ENCODE measurements at places on chromosomes 16 and 17.
A peak's percentile ranks its signal among the peaks of the same experiment; 100 is the strongest.

DNA sequence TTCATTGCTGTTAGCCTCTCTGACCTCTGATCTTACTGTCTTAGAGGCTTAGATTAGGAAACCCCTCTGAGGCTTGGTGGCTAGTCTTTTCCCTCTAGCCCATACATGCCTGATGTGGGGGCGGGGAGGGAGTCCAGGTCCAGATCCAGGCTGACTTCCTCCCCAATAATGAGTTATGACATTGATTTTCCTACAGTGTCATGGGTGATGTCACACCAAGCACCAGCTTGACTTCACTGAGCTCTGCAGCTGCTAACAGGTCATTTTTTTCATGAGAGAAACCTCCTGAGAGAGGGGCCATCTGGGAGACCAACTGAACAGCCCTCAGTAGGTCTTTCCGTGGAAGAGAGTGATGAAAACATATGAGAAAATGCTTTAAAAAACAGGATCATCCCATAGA lies 180.2 kb upstream of the N4BP1 start:
- DNase-seq = no peak

DNA sequence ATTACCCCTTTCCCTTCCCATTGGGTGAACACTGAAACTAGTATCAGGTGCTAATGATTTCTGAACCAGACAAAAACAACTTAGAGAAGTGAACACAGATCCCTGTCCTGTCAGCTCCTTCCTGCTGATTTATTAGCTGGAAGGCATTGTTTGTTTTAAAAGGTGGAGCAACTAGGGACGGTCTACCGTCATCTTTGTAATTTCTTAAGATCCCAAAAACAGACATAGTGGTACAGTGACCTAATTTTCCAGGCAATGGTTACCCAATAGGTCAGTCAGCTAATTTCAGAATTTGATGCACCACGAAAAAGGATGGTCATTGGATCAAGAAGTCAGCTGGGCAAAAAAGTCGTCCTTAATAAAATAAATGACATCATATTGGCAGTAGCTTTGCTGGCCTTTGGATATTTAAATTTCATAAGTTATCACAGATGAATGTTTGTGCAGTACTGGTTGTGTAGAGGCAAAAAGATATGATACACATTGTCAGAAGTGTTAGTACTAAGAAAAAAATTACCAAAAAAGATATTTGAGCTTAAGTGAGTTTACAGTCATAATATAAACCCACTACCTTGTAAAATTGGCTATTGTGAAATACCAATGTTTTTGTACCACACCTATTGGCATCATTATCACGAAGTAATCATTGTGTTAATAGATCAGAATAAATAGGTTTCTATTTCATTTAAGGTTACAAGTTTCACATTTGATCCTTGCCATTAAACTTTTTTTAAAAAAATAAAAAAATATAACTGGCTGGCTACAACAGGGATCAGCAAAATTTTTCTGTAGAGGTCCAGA lies 27.2 kb upstream of the KCNJ16 start:
- no peak for DNase-seq

- DNase-seq = peak; percentile 78
Measured at GRCh38 chr17:2244545-2245525, 58.8 kb downstream of the SMG6 start.

DNA sequence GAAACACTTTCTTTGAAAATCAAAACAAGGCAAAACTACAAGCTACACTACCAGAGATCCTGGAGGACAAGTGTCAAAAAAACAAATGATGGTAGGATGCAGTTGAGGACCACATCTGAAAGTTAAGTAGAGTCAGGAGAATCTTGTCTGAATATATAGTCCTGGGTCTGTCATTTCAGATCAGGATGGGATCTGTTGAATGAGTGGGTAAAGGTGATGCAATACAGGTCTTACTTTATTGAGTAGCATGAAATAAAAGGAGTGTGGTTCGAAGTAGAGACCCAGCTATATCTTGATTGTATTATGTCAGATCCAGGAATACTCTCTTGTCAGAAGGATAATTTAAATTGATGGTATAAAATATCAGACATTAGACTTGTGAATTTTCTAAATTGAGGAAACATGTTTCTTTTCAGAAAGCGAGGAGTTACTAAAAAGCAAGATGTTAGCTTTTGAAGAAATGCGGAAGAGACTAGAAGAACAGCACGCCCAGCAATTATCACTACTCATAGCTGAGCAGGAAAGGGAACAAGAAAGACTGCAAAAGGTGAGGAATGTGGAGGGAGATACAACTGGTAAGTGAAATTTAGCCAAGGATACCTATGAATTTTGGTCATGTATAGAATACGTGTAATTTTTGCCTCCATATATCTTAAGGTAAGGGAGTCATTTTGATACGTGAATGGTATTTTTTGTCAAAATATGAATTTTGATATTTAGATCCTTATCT lies 15.1 kb upstream of the VPS35L start:
- DNase-seq = no peak

DNA sequence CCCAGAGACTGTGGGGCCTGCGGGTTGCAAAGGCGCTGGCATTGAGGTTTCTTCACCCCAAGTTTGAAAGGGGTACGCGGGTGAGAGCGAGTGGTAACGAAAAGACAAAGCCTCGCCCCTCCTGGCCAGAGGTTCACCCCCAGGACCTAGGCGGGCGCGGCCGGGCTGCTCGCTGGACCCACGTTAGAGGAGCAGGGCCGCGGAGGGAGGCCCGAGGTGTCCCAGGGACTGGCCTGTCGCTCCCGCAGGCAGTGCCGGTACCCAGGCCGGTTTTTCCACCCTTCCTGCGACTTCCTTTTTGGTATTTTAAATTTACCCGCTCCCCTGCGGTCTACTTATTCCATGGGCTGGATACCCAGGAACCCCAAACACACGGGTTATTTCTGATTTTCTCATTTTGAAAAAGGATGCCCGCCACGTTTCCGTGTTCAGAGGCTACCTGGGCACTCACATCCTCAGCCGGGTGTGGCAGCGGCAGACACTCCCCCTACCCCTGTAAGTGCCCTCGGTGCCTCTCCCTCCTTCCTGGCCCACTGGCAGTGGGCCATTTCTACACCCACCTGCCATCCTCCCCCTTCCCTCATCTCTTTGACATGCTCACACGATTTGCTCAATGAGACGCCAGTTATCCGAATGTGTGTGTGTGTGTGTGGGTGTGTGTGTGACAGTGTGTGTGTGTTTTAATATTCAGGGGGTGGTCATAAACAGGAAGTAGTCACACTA lies 1.6 kb upstream of the FOXL1 start:
- DNase-seq = no peak

- no peak for DNase-seq
Measured at GRCh38 chr17:82055965-82056728, 4.4 kb downstream of the GPS1 start.

DNA sequence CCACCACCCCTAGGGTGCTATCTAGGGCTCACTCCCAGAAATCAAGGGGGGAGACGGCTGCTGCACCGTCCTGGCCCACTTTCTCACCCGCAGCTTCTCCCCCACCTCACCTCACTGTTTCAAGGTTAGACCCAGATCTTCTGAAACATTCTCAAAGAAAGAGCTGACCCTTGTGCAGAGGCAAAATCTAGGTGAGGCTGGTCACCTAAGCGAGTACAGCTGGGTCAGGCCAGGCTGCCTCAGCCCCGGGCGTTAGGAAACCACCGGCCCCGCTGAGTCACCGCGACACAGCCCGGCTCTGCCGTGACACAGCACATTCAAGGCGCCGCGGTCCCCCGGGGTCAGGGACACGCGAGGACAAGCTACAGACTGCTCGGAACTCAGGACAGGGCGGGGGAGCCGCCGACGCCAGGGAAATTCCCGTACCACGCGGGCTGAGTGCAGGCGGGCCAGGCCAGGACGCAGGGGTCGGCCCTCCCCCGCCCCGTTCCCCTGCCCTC lies 27.1 kb downstream of the GNPTG start:
- peak; percentile 88 for DNase-seq

DNA sequence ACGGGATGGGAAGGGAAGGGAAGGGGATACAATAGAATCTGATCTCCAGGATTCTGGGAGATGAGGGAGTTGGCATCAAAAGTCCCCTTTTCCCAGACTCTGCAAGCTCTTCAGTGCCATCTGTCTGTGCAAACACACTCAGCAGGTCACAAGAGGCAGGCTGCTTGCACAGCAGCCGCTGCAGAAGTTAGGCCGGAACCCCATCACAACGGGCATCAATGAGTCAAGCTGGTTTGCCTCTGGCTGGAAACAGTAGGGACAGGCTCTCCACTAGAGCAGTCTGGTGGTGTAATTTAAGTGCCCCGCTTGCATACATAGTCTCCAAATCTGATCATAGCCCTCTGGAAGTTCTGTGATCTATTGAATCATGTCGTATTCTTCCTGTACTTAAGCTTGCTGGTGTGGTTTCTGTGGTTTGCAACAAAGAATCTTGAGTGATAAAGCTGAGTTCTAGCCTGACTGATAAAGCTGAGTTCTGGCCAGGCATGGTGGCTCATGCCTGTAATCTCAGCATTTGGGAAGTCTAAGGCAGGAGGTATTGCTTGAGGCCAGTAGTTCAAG lies 33.7 kb upstream of the KDM8 start:
- peak; percentile 98 for DNase-seq

DNA sequence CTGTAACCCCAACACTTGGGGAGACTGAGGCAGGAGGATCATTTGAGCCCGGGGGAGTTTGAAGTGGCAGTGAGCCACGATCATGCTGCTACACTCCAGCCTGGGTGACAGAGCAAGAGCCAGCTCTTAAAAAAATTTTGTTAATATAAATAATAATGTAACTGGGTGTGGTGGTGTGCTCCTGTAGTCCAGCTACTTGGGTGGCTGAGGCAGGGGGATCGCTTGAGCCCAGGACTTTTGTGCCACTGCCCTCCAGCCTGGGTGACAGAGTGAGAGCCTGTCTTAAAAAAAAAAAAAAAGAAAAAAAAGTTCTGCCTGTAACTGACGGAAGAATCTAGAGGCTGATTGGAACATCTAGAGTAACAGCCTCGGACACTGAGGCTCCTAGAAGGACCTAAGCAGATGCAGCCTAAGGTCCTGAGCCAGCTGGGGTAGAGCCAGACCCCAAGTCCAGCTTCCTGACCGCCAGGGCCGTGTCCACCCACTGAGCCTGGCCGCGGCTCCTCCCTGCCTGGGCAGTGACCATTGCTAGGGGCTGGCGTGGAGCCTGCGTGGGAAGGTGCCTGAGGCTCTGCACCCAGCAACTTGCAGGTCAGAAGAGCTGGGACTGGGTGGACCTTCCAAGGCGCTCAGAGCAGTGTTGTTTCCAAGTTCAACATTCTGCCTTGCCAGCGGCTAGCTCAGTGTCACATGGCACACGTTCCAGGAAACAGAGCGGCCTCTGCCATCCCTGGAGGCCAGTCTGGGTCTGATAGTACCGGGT lies 209.4 kb upstream of the CIBAR2 start:
- peak; percentile 98 for DNase-seq

DNA sequence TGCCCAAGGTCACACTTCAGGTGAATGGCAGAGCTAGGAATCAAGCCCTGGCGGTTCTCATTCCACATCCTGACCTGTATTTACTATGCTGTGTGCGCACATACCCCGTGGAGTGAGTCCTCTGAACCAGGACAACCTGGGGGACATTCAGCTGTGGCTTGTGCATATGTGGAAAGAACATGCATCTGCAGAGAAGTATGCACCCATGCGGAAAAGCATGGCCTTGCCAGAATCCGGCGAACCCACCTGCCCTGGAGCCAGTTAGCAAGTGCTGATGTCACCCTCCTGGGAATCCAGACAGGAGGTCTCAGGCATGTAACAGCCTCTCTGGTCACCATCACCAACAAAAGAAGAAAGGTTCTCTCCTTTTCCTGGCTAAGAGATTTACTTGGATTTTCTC lies 1.9 kb downstream of the RASL10B start:
- DNase-seq = peak; percentile 18

DNA sequence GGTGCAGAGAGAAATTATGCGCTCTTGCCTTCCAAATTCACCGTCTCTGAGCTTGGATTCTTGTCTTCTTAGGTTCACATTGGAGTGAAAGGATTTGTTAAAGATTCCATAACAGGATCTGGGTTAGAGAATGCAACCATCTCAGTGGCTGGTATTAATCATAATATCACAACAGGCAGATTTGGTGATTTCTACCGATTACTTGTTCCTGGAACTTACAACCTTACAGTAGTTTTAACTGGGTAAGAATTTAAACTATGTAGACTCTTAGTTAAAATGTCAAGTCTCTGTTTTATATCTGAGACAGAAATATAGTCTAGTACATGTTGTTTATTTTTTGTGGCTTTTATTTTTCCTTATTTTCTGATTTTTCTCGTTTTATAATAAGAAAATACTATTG lies 42.9 kb downstream of the CPD start:
- DNase-seq = no peak

DNA sequence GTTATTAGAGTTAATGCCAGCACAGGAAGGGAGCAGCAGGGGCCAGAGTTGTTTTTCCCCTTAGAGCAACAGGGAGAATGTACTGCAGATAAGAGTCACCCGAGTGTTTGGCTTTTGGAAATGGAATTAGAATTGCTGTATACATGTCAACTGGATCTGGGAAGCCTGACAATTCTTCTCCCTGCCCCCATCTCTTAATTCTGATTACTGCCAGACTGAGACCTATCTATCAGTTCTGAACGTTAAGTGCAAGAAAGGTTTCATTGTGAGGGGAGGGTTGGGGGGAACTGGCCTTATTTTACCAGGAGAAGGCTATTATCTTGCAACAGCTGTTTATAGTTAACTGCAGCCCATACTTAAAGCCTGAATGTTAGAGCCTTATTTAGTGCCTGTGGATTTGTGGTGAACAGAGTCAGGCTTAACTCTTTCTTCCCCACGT lies 424.5 kb upstream of the CDH11 start:
- peak; percentile 82 for DNase-seq

DNA sequence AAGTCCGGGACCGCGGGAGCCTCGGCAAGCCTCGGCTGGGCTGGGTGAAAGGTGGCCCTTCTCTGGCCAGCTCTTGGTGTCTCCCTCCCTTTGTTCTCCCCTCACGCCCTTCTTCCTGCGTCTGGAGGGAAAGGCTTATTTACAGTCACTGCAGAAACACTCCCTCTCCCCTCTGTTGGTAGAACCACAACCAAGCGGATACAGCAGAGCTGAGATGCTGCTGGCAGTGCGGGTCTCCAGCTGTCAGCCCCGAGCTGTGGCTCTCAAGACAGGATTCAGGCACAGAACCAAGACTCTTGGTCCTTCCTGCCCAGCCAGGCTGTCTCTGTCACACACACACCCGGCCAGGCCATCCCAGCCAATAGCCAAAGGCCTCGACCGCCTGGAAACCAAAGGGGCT lies 133.3 kb downstream of the ENGASE start:
- no peak for DNase-seq

GRCh38 chr17:9931144-9931741 lies 26.2 kb upstream of the RCVRN start:
- no peak for DNase-seq

DNA sequence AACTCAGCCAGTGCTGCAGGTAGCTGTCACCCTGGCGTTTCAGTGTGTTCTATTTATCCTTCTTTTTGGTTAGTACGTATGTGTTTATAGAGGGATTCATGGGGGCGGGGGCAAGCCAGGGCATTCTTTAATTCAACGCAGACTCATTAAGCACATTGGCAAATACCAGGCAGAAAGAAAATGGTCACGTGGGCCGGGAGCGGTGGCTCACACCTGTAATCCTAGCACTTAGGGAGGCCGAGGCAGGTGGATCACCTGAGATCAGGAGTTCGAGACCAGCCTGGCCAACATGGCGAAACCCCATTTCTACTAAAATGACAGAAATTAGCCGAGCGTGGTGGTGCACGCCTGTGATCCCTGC lies 69.1 kb downstream of the HAPSTR1 start:
- no peak for DNase-seq

All from RPMI7951 (cell line).